ENCODE measurements at places on chromosomes 1 and 21.

- DNase-seq: peak; percentile 71
Observed at GRCh38 chr1:185733818-185734735, at the start of gene HMCN1. TSS of gene HMCN1 (plus strand) at chr1:185734391. CDS start at chr1:185734780, 389 bp downstream.

- DNase-seq: no peak
Observed at GRCh38 chr1:28354121-28354520, 15.4 kb upstream of the PHACTR4 start.

GRCh38 chr1:247905910-247906503 lies 10.6 kb downstream of the OR2W3 start:
- no peak for DNase-seq

DNA sequence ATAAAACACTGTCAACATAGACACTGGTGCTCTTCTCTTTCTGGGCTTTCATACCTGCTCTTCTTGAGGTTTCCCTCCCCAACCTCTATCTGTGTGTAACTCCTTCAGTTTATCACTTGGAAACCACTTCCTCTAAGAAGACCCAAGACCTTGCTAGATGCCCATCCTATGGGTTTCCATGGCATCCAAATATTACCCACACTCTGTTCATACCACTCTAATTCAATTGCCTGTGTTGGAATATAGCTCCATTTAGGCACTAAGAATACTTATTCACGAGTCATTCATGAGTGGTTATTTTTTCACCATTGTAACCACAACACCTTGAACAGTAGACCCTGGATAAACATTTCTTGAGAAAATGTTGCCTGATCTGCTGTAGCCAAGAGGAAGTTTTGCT lies 231.1 kb upstream of the SGIP1 start:
- no peak for DNase-seq

- DNase-seq: no peak
Observed at GRCh38 chr1:98068016-98068415, 147.2 kb upstream of the DPYD start.

DNA sequence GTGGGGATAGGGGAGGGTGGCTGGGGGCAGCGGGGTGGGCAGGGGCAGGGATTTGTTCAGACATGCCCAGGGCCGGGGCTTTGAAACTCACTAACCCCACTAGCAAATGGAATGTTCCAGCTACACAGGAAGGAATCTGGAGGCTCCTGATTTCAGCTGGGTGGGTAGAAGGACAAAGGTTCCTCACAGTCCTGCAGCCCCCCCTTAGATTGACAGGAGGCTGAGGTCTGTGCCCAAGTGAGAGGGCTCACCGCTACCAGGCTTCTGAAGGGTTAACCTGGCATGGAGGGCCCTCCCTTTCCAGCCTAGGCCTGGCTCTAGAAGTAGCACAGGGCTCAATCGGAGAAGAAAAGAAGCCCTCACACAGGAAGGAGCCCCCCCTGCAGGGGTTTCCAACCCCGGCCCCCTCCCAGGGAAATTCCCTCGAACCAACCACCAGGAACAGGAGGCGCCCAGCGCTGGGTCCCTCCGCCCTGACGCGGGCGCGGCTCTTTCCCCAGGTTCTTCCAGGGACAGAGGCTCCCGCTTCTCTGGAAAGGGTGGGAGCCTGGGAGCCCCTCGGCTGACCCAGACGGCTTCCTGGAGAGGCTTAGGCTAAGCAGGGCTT lies 3.3 kb downstream of the EPHA2 start:
- no peak for DNase-seq

DNA sequence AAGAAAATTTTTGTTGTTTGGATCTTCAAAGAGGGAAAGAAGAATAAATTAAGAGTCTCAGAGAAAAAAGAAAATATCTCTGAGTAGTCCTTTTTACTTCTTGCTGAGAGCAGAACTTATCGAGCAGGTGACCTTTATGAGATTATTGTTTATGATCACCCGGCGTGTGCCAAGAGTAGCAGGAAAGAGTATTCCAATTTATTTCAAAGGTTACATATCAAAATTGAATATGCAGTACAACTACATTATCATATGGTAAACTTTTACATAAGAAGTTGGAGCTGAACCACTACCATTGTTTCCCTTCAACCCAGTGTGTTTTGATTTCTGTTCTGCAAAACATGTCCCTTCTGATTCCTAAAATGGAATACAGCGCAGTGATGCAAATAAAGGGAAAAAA lies 204.3 kb upstream of the SNX7 start:
- DNase-seq: no peak

- no peak for DNase-seq
Observed at GRCh38 chr1:33272930-33273329, 16.6 kb downstream of the ZNF362 start.

- no peak for DNase-seq
Observed at GRCh38 chr1:7060745-7061144, 275.5 kb downstream of the CAMTA1 start.

DNA sequence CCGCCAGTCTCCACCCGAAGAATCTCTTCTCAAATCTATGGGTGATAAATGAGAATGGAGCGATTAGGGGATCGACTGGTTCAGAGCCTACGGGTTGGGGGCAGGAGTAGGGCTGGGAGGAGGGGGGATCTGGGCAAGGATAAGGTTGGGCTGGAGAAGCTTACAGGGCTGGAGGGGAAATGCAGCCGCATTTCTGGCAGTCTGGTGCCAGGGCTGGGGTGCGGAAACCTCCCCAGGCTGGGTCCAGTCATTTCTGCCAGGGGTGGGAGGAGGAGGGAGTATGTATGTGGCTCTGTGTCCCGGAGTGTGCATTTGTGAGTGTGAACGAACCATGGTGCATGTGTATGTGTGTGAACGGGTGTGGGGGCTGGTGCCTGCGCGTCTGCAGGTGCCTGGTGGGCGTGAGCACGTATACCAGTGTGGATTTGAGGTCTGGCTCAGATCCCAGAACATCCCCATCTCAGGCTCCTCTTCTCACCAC lies 10.2 kb downstream of the C1orf216 start:
- no peak for DNase-seq

DNA sequence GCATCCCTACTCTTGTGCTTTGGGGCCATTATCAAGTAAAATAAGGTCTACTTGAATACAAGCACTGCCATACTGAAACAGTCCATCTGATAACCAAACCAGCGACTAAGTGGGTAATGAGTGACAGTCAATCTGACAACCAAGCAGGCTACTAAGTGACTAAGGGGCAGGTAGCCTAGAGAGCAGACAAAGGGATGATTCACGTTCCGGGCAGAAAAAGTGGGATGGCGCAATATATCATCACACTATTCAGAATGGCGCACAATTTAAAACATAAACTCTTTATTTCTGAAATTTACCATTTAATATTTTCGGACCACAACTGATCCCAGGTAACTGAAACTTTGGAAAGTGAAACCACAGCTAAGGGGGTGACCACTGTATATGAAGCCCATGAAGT lies 17.7 kb downstream of the NGF start:
- DNase-seq: no peak

DNA sequence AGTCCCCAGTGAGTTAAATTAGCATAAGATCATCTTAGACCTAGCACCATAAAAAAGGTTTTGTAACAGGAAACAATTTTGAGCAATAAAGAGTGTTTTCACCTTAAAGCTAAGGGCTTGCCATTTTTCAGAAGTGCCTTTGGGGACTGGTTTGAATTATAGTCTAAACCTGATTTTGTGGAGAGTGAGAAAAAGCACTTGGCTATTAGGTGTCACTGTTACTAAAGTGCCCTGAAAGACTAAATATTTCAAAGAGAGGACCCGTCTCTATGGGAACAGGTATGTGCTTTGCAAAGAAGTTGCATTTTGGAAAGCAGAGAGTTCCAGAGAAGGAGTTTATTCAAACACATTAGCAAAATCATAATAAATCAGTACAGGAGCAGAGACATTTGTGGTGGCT lies 9.1 kb downstream of the NTNG1 start:
- DNase-seq: no peak

DNA sequence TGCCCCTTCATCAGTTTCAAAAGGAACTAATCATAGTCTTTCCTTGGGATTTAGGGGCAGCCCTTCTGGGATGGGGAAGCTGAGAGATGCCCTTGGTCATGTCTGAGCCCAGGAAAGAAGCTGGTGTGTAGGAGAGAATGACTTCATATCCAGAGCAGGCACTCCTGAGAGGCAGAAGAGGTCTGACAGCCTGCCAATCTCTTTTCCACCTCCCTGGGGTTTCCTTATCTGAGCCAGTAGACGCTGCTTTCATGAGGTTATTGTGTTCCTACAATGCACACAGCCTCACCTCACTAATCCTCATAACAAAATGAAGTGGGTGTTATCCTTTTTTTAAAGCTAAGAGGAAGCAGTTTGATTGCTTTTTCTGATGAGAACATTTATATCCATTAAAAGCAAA lies 14.1 kb downstream of the ROR1 start:
- DNase-seq: no peak

DNA sequence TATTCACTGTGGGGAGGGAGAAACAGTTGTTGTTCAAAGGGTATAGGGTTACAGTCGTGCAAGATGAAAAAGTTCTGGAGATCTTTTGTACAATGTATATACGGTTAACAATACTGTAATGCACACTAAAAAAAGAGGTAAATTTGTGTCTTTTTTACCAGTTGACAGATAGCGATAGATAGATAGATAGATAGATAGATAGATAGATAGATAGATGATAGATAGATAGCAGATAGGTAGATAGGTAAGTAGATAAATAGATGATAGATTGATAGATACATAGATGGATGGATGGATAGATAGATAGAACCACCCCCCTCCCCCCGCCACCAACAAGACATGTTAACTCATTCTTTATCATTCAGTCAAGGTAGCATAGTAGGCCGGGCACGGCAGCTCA lies 10.2 kb downstream of the S100A16 start:
- DNase-seq: no peak

DNA sequence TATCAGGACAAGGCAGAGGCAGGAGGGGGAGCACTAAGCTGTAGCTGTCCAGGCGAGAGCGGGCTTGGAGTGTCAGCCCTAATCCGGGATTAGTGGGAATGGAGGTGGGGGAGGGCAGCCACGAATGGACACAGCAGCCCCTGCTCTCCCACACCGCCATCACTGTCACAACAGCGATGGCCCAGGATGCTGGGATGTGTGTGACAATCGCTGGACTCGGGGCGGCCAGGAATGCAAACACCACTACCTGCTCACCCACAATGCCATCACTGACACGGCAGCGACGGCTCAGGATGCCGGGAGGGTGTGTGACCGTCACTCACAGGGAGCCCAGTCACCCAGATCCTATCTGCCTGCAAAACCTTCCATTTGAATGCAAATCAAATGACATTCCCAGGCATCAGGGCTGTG lies 2.9 kb downstream of the C2CD2 start:
- DNase-seq: no peak

- no peak for DNase-seq
Observed at GRCh38 chr1:11470912-11471311, 8.0 kb upstream of the DISP3 start.

GRCh38 chr1:21414015-21414414 lies 25.9 kb upstream of the NBPF3 start:
- DNase-seq: no peak

DNA sequence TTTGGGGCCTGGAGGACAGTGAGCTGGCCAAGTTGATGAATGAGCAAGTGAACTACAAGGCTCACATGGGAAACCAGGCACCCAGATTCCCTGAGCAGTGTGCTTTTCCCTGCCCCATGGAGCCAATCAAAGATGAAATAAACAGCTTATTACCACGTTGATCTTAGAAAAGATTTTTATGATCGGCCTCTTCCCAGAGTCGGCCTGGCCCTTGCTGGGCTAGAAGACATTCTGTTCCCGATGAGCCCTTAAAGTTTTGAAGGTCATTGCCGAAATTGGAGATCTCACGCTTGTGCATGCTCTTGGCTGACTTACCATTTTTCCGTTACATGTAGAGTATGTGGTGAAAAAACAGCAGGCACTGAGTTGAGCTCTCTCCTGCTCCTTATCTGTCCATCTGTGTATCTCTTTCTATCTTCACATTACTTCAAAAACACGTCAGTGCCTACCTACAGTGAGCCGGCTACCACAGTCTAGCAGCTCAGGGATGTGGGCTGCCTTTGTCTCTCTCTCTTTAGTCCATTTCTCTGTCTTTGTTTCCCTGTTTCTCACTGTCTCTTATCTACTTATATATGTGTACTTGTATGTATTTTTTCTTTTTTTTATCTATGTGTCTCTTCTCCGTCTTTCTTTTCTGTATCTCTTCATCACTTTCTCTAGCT lies 248.8 kb upstream of the USP24 start:
- DNase-seq: no peak

- DNase-seq: no peak
Observed at GRCh38 chr1:153698020-153698922, 19.8 kb downstream of the NPR1 start.

GRCh38 chr1:156383023-156383422 lies 14.0 kb downstream of the RHBG start:
- no peak for DNase-seq

DNA sequence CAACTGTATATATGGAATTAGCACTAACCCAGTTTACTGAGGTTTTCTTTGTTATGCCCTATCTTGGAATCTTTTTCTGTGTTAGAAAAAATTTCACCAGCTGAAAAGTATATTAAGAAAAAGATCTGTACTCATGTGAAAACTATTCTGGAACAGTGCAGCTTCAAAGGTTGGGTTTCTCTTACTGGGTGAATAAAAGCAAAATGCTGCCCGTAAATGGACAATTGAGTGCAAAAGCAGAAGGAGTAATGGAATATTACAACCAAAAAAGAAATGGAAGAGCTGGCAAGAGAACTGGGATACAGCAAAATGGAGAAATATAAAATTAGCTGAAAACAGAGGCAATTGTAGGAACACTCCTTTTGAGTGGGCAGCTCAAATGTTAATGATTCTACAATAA lies 17.0 kb upstream of the RAVER2 start:
- DNase-seq: no peak

DNA sequence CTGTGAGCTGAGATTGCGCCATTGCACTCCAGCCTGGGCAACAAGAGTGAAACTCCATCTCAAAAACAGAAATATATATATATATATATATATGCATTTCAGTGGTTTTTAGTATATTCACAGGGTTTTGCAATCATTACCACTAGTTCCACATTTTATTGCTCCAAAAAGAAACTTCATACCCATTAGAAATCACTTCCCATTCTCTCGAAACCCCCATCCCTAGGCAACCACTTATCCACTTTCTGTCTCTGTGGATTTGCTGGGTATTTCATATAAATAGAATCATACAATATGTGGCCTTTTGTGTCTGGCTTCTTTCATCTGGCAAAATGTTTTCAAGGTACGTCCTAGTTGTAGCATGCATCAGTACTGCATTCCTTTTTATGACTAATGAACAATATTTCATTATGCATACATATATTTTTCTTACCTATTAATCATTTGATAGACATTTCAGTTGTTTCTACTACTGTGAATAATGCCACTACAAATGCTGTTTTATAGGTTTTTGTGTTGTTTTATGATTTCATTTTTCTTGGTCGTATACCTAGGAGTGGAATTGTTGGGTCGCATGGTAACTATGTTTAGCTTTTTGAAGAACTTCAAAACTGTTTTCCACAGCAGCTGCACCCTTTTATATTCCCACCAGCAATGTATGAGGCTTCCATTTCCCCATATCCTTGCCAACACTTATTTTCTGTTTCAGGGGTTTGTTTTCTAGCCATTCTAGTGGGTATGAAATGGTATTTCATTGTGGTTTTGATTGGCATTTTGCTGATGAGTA lies 95.9 kb downstream of the PHTF1 start:
- DNase-seq: no peak

GRCh38 chr1:47507144-47507543 lies 69.3 kb downstream of the FOXD2 start:
- no peak for DNase-seq

GRCh38 chr21:33168886-33169285 lies 60.9 kb upstream of the IFNAR2 start:
- DNase-seq: no peak

GRCh38 chr1:162256287-162256686 lies 120.4 kb downstream of the SPATA46 start:
- DNase-seq: no peak

Measured in type B pancreatic cell (in vitro differentiated cells).